ENCODE measurements at places on chromosomes 16 and 17. TPM values are rescaled to one million over a fixed set of nuclear protein-coding genes. Genes with fewer than 3 reads are reported as not detected.

GRCh38 chr17:42116705-42117396 is 4.3 kb downstream of the KAT2A start:
- peaks cover 13% of the 10 kb centered on the region for H3K36me3 ChIP-seq
- no peaks in the 10 kb centered on the region for H3K27me3 ChIP-seq
- H3K4me3 ChIP-seq, result no peak overlapping the region
- peak; percentile 86 for DNase-seq
- H3K27ac ChIP-seq, result no peak overlapping the region

DNA sequence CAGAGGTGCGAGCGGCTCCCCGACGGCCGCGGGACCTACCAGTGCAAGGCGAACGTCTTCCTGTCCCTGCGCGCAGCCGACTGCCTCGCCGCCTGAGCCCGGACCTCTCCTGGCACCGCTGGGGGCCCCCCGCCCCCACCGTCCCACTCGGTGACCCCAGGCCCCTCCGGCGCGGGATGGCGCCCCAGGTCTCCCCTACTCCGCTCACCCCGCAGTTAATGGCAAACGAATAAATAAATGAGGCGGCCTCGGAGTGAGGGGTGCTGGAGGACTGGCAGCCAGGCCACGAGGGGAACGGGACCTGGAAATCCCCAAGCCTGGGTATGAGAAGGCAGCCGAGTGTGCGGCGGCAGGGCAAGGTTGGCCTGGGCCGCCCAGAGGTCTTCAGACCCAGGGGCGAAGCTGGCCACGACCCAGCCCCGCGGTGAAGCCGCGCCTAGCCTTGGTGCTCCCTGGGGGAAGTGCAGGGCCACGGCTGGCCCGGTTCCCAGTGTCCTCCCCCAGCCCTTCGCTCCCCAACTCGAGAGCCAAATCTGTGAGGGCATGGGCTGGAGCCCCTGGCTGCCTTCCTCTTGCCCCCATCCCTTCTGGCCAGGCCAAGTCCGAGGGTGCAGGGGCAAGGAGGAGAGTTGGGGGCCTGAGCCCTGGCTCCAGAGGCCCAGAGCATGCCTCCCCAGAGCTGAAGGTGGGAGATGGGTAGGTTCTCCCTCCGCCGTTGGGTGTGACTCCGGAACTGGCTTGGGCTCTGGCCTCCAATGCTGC is 796 bp downstream of the NPB start:
- peaks cover 39% of the 10 kb centered on the region for H3K36me3 ChIP-seq
- no peak overlapping the region for H3K27ac ChIP-seq
- H3K27me3 ChIP-seq, result no peaks in the 10 kb centered on the region
- peak overlapping the region; percentile 33 for H3K4me3 ChIP-seq
- peaks cover 5% of the 10 kb centered on the region for H3K4me1 ChIP-seq

DNA sequence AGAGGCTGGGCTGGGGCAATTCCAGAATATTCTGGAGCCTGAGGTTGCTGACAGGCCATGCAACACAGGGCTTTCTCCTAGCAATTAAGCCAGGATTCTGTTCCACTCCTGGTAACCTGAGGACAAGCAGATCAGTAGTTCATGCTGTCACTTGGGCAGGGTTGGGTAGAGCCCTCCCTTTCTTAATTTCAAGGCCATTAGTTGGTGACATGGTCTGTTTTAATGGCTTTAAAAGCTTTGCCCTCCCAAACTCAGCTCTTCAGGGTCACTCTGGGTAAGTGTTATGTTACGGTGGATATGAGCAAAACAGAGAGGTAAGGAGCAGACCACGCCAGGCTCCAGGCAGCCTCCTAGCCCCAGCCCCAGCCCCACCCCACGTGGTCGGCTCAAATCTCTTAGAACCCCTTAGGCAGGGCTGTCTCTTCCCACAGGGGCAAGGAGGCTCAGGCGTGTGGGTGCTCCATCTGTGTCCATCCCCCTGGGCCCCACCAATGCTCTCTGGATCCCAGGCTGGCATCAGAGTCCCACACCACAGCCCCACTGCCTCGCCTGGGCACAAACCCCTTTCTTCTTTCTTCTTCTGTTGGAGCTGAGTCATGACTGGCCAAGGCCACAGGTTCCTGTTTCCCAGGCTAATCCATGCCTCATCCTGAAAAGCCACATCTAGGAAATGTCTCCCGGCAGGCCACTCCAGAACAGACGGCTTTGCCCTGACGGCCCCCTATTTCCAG is 27.5 kb downstream of the CEP295NL start:
- H3K27me3 ChIP-seq, result no peaks in the 10 kb centered on the region
- H3K4me3 ChIP-seq, result no peak overlapping the region
- no peak for DNase-seq
- peaks cover 14% of the 10 kb centered on the region for H3K4me1 ChIP-seq
- H3K27ac ChIP-seq, result no peak overlapping the region

DNA sequence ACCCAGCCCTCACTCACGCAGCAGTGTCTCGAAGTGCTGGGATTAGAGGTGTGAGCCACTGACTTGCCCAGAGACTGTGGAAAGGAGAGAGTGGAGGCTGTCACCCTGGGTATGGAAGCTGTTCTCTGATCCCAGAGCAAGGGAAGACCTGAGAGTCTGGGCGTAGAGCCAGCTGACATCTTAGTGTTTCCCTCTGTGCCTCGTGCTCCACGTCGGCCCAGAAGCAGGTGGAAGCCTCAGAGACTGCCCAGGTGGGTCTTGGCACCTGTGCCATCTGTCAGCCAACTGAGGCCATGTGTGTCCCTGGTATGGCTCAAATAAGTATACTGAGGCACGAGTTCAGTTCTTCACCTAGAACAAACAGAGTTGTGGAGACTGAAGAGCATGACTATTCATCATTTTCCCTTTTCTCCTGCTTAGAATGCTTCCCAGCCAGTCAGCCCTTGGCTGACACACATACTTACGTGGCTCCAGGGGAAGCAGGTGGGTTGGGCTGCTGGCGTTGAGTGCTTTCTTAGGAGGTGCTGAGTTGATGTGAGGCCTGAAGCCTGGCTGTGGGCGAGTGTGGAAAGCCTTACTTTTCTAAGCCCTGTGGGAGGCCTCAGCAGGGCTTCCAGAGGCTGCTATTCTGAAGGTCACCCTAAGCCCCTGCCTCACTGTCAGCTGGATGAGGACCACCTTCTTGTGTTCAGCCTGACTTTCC is 8.1 kb downstream of the CTRL start:
- no peak for DNase-seq
- no peak overlapping the region for H3K4me3 ChIP-seq
- H3K27me3 ChIP-seq, result no peaks in the 10 kb centered on the region
- H3K27ac ChIP-seq, result no peak overlapping the region

GRCh38 chr17:3535253-3535995 is 22.2 kb downstream of the TRPV3 start:
- no peaks in the 10 kb centered on the region for H3K4me1 ChIP-seq
- no peaks in the 10 kb centered on the region for H3K36me3 ChIP-seq
- DNase-seq, result peak; percentile 81
- H3K4me3 ChIP-seq, result peak overlapping the region; percentile 45

- H3K27ac ChIP-seq, result no peak overlapping the region
- no peaks in the 10 kb centered on the region for H3K27me3 ChIP-seq
- H3K4me1 ChIP-seq, result no peaks in the 10 kb centered on the region
- H3K36me3 ChIP-seq, result no peaks in the 10 kb centered on the region
- no peak overlapping the region for H3K4me3 ChIP-seq
Measured at GRCh38 chr16:88487920-88488851, 35.1 kb downstream of the ZFPM1 start.

DNA sequence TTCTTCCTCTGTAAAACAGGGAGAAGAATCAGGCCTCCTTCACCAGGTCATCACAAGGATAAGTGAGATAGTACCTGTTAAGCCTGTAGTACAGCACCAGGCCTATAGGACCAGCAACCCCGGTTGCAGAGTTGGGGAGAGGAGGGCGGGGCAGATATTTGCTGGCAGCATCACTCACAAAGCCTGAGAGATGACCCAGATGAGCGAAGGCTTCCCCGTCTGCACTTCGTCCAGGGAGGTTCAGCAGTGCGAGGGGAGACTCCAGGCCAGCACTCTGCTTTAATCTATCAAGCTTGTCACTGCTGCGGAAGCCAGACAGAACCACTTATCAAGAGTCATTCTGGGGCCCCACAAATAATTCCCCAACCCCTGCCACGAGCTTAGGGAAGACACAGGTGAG is 15.8 kb upstream of the RBBP6 start:
- no peak overlapping the region for H3K27ac ChIP-seq
- H3K4me1 ChIP-seq, result peaks cover 5% of the 10 kb centered on the region
- no peak overlapping the region for H3K4me3 ChIP-seq

- H3K27me3 ChIP-seq, result no peaks in the 10 kb centered on the region
- peaks cover 7% of the 10 kb centered on the region for H3K36me3 ChIP-seq
- H3K4me1 ChIP-seq, result peaks cover 7% of the 10 kb centered on the region
- H3K4me3 ChIP-seq, result no peak overlapping the region
- DNase-seq, result no peak
Measured at GRCh38 chr16:3637371-3637923, 17.0 kb upstream of the DNASE1 start.

GRCh38 chr16:14454391-14454790 is 175.7 kb downstream of the PARN start:
- no peaks in the 10 kb centered on the region for H3K36me3 ChIP-seq
- H3K4me1 ChIP-seq, result peaks cover 11% of the 10 kb centered on the region
- no peak overlapping the region for H3K4me3 ChIP-seq

GRCh38 chr16:67959536-67960329 is 8.7 kb downstream of the SLC12A4 start:
- peaks cover 88% of the 10 kb centered on the region for H3K36me3 ChIP-seq
- DNase-seq, result no peak
- no peaks in the 10 kb centered on the region for H3K27me3 ChIP-seq
- H3K4me3 ChIP-seq, result no peak overlapping the region

DNA sequence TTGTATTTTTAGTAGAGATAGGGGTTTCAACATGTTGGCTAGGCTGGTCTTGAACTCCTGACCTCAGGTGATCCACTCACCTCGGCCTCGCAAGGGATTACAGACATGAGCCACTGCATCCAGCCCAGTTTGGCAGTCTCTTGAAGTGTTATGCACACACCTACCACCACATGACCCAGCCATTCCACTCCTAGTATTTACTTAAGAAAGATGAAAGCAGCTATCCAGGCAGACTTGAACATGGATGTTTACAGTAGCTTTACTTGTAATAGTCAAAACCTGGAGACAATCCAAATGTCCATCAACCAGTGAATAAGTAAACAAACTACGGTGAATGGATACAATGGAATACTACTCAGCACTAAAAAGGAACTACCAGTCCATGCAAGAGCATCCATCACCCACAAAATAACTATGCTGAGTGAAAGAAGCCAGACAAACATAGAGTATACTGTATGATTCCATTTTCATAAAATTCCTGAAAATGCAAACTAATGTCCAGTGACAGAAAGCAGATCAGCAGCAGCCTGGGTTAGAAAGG is 37.8 kb upstream of the RASD1 start:
- no peak overlapping the region for H3K27ac ChIP-seq
- H3K4me3 ChIP-seq, result no peak overlapping the region
- H3K4me1 ChIP-seq, result no peaks in the 10 kb centered on the region
- no peaks in the 10 kb centered on the region for H3K36me3 ChIP-seq
- DNase-seq, result no peak
- no peaks in the 10 kb centered on the region for H3K27me3 ChIP-seq

DNA sequence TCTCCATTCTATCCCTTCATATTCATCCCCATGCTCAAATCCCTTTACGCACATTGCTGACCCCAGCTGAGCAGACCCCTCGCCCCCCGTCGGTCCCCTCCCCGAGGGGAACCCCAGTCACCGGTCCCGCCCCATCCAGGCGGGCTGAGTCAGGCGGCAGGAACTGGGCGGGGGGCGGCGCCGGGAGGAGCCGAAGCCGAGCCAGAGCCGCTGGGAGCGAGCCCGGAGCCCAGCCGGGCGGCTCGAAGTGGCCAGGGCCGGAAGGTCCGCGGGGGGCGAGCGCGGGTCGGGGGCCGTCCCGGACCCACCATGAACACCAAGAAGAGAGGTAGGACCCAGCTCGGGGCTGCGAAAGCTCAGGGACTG is 8.6 kb downstream of the RIPOR1 start:
- peak overlapping the region; percentile 90 for H3K27ac ChIP-seq
- H3K36me3 ChIP-seq, result peaks cover 33% of the 10 kb centered on the region
- peak overlapping the region; percentile 69 for H3K4me3 ChIP-seq
- DNase-seq, result peak; percentile 80

DNA sequence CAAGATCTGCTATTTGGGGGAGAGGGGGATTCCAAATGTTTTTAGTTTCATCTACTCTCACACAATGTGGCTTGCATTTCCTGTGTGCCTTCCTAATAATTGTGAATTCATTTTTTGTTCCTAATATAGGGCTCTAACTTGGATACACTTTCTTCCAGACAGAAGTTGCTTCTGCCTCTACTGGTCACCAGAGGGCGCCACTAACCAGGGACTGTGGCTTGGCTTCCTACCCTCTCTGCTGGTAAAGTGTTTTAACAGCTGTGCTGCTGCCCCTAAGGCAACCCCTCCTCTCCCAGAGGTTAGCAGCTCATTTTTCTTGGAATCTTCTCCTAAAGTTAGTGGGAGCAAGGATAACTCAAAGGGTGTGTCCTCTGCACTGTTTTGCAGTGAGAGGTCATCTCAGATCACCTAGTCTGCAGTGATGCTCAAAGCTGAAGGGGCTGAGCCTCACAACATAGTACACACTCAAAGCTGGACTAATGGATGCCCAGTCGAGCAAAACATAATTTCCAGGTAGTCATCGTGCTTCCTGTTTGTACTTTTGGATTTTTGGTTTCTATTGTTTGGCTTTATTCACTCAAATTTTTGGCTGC is 5.0 kb upstream of the PRSS54 start:
- H3K4me1 ChIP-seq, result no peaks in the 10 kb centered on the region
- DNase-seq, result no peak

GRCh38 chr16:49353680-49354079 is 19.9 kb upstream of the C16orf78 start:
- H3K27me3 ChIP-seq, result peaks cover 5% of the 10 kb centered on the region
- no peaks in the 10 kb centered on the region for H3K4me1 ChIP-seq
- DNase-seq, result no peak
- H3K4me3 ChIP-seq, result no peak overlapping the region
- no peak overlapping the region for H3K27ac ChIP-seq

DNA sequence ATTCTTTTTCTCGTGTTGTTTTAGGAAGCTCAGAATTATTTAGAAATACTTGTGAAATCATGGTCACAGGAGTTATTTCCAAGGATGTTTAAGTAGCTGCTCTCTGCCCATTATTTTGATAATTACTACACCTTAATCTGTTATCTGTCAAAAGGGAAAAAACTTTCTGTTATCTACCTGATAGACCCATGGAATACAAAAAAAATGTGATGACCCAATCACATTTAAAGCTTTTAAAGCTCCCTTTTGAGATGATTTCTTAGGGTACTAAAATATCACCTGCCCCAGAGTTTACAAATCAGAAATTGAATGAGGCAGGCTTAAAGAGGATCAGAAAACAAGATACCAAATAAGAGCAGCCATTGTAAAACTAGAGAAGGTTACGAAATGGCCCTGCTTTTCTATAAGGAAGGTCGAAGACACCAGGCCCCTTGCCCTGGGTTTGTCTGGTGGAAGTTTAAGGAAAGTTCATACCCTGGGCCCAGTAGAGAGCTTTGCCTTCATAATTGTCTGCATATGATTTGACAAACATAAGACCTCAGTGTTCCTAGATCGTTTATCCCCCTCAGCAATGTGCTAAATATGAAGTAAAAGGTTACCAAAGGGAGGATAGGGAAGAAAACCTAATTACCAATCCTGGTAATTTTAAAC is 149.9 kb upstream of the TBX2 start:
- H3K36me3 ChIP-seq, result no peaks in the 10 kb centered on the region
- H3K27me3 ChIP-seq, result no peaks in the 10 kb centered on the region
- H3K4me3 ChIP-seq, result no peak overlapping the region
- H3K27ac ChIP-seq, result peak overlapping the region; percentile 73
- no peak for DNase-seq
- H3K4me1 ChIP-seq, result peaks cover 59% of the 10 kb centered on the region

IGF2BP1 gene
- not detected for total RNA-seq

LPO gene
- total RNA-seq, result not detected

TMEM204 gene
- 69.2 TPM for total RNA-seq

TERB1 gene
- 0.26 TPM for total RNA-seq

PTX4 gene
- not detected for total RNA-seq

TMC7 gene
- 5.0 TPM for total RNA-seq

DUSP3 gene
- total RNA-seq, result 100.0 TPM

ASB16 gene
- not detected for total RNA-seq
